Suppressor macrophage treated with lipopolysaccharide for 1 hour (primary cell): ENCODE measurements at places on chromosomes 2 and 18.

- peak; percentile 32 for DNase-seq
Observed at GRCh38 chr2:23390152-23390551, 5.2 kb downstream of the KLHL29 start.

DNA sequence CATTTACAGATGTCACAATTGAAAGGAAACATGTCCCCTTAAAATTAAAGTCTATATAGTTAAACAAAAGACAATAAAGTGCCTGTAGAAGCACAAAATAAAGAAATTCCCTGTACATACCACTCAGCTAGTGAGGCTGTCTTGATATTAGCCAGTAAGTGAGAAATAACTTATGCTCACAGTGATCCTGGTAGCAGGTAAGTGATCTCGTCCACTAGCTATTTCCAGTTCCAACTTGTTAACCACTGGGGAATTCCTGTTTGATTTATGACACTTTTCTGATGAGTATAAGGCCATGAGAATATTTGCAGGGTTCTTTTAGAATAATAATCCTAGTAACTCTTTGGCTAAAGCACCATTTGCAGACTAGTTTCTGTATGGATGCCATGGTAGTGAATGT is 127.9 kb upstream of the PGAP1 start:
- DNase-seq, result no peak

DNA sequence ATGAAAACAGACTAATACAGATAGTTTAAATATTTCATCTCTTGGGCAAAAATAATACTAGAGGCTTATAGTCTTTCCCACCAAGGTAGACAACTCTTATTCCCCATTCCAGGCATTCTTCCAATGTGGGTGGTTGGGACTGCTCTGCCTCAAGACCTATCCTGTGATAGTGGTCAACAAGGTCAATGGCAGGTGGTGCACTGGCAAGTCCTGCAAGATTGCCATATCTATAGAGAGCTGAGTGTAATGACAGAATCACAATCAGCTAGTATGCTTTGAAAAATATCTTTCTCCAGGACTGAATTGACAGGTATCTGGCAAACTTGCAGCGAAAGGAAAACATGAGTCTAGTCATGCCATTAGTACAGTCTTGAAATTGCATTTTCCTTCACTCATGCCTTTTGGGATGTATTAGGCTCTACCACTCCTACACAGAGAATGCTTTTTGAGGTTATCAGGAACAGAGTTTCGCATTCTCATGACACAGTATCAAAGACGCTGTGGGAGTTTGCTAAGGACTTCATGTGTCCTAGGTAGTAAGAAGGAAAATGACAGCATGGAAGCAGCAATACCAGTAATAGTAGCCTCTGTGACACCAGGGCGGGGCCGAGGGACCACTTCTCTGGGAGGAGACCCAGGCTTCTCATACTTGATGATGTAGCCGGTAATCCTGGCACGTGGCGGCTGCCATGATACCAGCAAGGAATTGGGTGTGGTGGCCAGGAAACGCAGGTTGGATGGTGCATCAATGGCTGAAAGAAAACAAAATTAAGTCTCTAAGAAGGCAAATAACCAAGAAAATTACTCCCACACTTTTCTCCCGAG is 61.0 kb downstream of the FN1 start:
- no peak for DNase-seq

DNA sequence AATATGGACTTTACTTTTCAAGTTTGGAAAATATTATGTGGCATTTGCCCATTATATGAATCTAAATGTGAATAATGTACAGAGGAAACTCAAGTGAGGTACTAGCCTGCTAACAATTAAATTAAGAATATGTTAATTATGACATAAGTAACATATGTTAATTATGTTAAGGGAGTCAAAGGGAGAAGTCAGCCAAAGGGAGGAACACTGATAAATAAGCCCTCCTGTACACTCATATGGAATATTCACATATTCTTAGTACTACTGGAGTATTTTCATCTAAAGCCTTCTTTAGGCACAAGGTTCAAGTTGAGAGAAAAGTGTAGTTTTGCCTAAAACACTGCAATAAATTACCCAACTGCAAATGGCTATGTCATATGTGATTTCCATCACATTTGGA is 30.1 kb downstream of the ITGB6 start:
- DNase-seq, result no peak

DNA sequence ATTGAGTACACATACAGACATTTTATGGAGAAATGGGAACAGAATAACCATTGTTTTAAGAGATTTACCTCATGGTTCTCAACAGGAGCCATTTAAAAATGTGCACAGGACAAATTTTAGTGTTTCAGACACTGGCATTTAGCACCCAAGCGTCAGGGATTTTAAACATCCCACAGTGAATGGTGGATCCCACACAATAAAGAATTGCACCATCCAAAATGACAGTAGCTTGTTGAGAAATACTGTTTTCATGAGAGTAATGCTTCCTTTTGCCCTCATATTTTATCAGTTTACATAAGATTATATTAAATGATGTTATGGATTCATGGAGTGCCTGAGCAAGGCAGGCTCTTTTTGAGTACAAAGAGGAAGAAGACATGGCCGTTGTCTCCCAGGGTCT is 54.0 kb downstream of the MFSD6 start:
- DNase-seq, result peak; percentile 35

- no peak for DNase-seq
Observed at GRCh38 chr18:70683263-70683662, 394.4 kb downstream of the SOCS6 start.

DNA sequence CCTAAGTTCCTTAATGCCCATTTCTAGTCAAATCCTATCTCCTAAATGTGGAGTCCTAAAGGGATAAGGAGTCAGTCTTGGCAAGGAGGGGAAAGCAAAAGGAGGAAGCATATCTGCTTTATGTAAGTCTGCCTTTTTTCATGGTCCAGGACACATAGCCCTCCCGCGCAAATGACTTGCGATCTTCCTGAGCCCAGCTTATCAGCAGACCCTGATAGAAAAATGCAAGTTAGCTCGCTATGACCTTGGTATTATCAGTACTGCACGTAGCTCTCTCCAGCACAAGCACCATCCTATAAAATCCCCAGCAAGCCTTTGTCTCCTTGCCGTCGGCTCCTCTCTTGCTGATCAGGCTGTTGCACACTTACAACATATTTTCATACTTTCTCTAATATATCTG is 281.4 kb upstream of the KCNH7 start:
- DNase-seq, result no peak

DNA sequence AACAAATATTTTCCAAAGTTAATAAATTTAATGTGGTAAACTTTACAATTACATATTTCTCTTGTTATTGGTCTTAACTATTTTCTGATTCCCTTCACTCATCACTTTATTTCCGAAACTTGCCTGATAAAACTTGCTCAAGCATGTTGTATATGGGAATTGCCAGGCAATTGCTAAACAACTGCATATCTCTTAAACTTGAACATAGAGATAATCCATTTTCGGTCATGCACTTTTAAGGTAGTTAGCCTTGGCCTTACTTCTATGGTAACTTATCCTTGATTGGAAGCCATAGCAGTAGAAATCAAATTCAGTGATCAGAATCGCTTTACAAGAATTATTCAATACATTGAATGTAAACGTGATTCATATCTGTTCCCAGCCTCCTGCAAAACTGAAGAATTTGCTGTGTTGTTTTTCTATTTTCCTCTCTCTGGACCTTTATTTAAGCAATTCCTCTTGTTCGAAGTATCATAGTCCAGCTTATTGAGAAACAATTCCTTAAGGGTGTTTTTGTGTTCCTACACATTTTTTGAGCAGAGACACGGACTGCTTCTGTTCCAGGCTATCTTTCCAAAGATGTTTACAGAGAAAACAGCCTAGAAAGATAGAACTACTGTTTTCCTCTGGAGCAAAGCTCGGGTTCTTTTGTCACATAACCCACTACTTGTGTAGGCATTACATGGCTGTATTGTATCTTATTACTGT is 674.3 kb downstream of the IRS1 start:
- DNase-seq, result no peak

DNA sequence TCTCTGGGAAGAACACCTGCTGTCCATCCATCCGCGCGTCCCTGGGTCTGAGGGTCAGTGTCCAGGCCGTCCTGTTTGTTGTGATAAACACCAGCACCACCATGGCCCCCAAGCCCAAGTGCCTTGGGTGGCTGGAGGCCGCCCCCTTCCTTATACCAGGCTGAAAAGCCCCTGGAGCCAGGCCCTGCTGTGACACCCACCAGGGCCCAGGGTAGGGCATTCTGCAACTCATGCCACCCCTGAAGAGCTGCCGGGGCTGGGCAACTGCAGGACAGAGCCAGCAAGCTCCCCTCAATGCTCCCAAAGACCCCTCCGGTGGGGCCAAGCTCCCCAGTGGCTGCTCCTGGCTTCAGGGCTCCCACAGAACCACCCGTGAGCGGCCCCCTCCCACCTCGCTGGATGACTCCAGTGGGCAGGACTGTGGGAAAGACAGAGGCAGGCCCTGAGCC is 31.9 kb upstream of the SNED1 start:
- DNase-seq, result no peak

GRCh38 chr2:186201371-186201770 is 284.7 kb upstream of the ZC3H15 start:
- DNase-seq, result no peak

DNA sequence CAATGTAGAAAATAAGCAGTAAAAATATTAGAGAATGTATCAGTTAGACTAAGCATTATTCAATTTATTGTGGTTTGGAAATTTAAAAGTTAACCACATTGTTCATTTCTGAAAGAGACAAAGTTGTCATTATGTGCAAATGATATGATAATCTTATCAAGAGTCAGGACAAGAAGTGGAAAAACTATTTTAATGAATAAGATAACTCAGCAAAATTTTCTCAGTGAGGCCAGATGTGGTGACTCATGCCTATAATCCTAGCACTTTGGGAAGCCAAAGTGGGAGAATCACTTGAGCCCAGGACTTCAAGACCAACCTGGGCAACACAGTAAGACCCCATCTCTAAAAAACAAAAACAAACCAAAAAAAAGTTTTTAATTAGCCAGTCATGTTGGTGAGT is 39.5 kb upstream of the CERS6 start:
- DNase-seq, result no peak

GRCh38 chr2:231395188-231396057 is at the start of gene B3GNT7:
TSS of gene B3GNT7 (plus strand) at chr2:231395710. CDS start at chr2:231395804, 94 bp downstream.
- peak; percentile 59 for DNase-seq

DNA sequence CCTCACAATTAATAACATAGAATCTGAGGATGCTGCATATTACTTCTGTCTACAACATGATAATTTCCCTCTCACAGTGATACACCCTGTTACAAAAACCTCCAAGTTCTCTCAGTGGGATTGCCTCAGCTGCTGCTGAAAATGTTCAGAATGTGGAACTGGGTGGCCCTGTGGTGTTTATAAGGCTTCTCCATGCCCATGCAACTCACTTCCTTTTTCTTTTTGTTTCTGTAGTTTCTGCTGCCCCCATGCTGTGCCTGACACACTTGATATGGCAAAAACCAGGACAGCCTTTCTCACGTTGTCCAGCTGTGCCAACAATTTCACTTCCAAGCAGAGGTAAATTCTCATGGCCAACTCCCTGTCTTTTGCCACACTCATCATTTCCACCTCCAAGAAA is 206.2 kb downstream of the RPIA start:
- DNase-seq, result peak; percentile 45

DNA sequence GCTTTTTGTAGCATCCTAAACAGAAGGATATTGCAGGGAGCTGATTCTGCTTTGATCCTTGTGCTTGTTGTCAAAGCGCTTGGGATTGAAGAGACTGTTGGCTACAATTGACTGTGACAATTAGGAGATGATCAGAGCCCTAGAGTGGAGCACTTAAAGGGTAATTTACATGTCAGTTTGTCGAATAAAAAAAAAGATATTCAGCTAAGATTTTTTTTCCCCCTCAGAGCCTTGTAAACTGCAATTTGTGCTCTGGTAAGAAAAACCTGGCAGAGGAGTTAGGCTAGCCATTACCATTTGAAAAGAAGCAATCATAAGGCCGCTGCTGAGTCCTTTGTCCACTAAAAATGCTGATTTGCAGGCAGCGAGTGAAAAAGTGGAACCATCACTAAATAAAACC is 47.8 kb upstream of the ZEB2 start:
- no peak for DNase-seq

DNA sequence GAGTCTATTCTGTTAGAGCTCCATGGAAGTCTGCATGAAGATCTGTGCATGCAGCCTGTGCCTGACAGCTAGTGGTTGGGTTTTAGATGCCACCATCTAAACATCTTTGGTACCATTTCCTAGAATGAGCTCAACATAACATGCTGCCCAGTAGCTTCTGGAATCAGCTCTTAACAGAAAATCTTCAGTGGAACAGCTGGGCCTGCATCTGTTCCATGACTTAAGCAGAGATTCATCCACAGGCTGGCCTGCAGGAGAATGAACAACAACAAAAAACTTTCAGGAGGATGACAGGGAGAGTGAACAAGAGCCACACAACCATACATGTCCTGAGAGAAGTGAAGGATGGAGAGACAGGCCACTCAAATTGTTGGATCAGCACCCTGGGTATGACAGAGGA is 316.6 kb downstream of the RDH14 start:
- DNase-seq, result no peak

- DNase-seq, result peak; percentile 67
Observed at GRCh38 chr2:32064021-32064601, 755 bp downstream of the SPAST start.

DNA sequence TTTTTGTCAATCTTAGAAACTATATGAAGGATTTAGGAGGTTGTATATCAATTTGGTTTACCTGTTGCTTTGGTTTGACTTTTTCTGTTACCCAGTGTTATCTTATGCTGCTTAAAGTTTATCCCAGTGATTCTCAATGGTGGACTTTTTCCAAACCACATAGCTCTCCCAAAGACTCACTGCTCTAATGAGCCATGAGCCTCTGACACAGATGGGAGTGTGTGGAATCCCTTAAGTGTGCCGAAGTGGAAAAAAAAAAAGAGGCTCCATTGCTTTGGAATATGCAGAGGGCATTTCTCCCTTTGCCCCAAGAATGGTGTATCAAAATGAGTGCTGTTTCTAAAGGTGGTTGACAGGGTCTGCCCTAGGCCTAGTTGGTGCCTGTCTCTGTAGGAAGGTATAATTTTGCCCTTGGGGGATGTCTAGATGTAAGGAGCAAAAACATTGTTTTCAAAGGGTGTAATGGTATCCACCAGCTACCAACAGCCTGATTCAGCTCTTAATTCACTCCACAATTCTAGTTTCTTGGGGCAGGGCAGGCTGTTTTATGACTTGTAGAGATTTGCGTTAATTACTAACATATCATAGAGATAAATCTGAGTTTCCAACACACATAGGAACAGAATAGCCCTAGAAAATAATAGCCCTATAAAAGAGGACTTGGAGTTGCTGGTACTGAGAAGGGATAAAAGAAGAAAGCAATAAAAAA is 64.3 kb upstream of the CYP26B1 start:
- DNase-seq, result no peak

- no peak for DNase-seq
Observed at GRCh38 chr18:54777118-54777791, 51.0 kb upstream of the RAB27B start.

GRCh38 chr18:70468861-70469547 is 180.2 kb downstream of the SOCS6 start:
- no peak for DNase-seq

GRCh38 chr18:42155024-42155423 is 200.0 kb downstream of the PIK3C3 start:
- no peak for DNase-seq

- DNase-seq, result no peak
Observed at GRCh38 chr2:70639841-70640436, 86.3 kb upstream of the TGFA start.
